T follicular helper cell (primary cell): ENCODE measurements at places on chromosomes 3 and 15.

- no peak for DNase-seq
These were observed 50.0 kb downstream of the MEIS2 start for GRCh38 chr15:37050345-37050744.

- DNase-seq = no peak
These were observed 85.4 kb downstream of the TMEM108 start for GRCh38 chr3:133123636-133124035.

- DNase-seq = no peak
These were observed 5.9 kb upstream of the STRA6 start for GRCh38 chr15:74208496-74208895.

- DNase-seq = no peak
These were observed 14.7 kb downstream of the VPS39 start for GRCh38 chr15:42193383-42193782.

GRCh38 chr3:126305427-126305826 lies 51.8 kb downstream of the KLF15 start:
- no peak for DNase-seq

GRCh38 chr3:71168880-71169411 lies 414.6 kb downstream of the FOXP1 start:
- no peak for DNase-seq

DNA sequence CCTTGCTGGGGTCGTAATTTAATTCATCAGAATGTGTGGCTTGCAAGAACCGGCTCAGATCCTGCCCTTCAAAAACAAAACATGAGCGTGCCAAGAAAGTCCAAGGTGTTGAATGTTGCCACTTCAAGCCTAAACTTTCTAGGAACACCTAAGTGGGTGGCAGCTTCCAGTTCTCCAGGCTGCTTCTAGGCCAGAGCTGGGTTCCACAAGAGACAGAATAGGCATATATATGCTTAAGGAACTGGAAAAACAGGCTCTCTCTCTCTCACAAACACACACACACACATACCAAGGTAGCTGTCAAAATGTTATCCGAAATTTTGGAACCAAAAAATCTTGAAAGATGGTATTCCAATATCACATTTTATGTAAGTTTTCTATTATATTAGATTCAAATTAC lies 890 bp upstream of the ADIPOQ start:
- DNase-seq = no peak

DNA sequence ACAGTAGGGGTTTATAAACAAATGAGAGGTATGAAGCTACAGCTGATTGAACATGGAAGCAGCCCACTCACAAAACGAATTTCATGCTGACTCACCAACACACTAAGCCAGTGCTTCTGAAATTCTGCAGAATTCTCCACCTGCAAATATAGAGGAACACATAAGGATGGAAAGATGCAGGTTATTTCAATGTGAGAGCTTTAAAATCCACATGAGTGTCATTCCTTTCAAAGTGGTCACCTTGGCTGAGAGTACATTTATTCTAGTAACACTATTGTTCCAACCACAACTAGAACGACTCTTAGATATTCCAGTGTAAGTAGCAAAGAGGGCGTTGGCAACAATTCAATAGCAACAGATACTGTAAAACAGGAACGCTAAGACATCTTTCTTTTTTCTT lies 189.9 kb upstream of the TSC22D2 start:
- no peak for DNase-seq

- no peak for DNase-seq
These were observed at the start of gene ILDR1 for GRCh38 chr3:122021811-122022401. Gene ILDR1, minus strand, starts transcription at chr3:122022247. Its CDS starts 170 bp downstream, at chr3:122022077.

DNA sequence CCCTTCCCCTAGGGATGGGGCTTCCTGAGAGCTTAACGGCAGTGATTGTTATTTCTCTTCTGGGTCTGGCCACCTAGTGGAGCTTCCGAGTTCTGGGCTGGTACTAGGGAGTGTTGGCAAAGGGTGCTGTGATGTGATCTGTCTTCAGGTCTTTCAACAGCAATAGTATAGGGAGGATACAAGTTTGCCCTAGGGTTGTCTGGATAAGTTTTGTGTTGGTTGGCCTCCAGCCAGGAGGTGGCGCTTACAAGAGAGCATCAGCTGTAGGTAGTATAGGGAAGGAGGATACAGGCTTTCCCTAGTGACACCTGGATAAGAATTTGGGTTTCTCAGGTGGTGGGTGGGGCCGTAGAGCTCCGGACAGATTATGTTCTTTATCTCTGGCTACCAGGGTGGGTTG lies 19.2 kb upstream of the CPOX start:
- no peak for DNase-seq

- DNase-seq = no peak
These were observed 20.0 kb downstream of the SHF start for GRCh38 chr15:45167631-45168205.

DNA sequence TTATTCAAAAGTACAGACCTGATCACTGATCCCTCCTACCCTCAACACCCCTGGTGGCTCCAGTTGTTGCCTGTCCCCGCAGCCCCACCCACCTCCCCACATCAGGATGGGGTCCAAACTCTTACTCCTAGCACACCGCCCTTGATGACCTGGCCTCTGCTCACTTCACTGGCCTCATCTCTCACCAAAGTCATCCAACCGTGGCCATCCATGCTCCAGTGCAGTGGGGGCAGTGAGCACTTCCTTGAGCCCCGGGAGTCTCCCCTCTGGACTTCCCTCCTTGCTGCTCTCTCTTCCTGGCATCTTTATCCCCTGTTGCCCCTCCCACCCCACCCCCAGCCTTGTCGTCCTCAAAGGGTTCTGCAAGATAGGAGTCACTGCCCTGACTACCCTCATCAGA lies 191.1 kb downstream of the CACNA2D3 start:
- no peak for DNase-seq

DNA sequence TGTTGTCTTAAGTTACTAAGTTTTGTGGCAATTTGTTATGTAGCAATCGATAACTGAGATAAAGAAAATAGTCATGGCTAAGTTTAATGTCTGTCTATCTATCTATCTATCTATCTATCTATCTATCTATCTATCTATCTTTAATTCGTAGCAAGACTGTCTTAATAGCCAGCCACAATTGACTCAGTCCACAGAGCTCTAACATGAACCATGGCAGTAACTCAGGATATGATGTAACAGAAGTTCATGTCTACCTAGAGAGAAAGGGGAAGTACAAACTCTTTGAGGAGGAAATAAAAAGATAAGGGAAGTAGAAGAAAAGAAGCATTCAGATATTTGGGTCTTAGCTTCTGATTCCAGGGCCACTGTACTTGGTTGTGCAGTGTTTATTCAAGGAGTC lies 61.5 kb upstream of the FNDC3B start:
- DNase-seq = no peak

DNA sequence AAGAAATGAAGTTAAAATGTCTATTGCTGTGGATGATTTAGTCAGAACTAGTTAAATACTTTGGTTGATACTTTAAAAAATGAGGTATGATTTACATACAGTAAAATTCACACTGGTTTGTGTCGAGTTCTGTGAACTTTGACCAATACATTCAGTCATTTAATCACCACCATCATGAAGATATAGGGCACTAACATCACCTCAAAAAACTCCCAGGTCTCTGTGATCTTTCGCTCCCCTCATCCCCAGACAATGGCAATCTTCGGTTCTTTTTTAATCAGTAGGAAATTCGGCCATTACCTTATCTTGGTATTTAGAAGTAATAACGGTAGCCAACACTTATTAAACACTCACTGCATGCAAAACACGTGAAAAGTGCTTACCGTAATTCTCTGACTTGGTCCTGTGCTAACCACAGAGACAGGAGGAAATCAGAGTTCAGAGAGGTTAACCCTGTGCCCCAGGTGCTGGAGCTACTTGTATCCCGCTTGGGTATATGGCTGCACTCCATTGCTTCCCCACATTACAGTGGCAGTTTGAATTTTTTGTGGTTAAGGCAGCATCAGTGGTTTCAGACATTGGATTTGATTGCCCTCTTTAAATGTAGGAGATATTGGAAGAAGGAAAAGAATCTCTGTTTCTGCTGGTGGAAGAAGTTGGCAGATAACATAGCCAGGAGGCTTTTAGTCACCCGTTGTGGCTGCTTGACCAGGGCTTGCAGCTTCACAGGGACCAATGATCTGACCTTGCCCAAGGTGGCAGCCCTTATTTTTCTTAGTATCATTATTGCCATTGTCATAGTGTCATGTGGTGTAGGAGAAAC lies 4.2 kb downstream of the PLCL2 start:
- no peak for DNase-seq

DNA sequence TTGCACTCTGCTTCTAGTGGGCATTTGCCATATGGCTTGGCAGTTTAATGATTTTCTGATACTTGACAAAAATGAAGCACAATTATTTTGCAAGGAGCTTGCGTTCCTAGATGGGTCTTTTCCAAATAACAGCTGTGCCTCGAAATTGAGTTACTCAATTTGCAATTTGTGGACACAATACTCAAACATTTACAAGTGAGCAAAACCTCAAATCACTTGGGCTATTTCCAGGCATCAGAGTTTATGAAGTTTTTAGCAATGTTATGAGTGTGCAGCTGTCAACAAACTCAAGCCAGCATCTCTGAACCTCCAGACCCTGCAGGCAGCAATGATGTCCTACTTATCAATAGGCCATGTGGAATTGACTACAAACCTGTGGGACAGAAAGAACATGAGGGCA lies 41.3 kb downstream of the NMNAT3 start:
- no peak for DNase-seq
